ENCODE measurements at places on chromosomes 12 and 14.

DNA sequence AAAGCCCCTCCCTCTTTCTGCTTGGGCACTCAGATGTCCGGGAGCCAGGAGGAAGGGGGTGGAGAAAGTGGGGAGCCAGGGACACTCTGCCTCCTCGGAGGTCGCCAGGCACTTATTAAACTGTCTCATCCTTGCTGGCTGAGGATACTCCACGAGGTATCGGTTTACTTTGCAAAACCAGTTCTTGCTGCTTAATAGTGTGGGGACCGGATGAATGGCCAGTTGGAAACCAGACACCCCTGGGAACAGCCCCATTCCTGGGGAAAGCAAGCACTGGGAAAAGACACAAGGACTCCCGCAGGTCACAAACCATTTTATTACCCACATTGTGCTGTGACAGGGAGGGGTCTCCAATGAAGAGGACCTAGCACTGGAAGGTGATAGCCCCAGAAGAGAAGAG is 34.2 kb downstream of the CCDC88C start:
- no peak for DNase-seq

GRCh38 chr12:28290262-28290661 is 100.0 kb downstream of the CCDC91 start:
- no peak for DNase-seq

GRCh38 chr12:51848841-51849735 is 570 bp upstream of the FIGNL2 start:
- peak; percentile 67 for DNase-seq

DNA sequence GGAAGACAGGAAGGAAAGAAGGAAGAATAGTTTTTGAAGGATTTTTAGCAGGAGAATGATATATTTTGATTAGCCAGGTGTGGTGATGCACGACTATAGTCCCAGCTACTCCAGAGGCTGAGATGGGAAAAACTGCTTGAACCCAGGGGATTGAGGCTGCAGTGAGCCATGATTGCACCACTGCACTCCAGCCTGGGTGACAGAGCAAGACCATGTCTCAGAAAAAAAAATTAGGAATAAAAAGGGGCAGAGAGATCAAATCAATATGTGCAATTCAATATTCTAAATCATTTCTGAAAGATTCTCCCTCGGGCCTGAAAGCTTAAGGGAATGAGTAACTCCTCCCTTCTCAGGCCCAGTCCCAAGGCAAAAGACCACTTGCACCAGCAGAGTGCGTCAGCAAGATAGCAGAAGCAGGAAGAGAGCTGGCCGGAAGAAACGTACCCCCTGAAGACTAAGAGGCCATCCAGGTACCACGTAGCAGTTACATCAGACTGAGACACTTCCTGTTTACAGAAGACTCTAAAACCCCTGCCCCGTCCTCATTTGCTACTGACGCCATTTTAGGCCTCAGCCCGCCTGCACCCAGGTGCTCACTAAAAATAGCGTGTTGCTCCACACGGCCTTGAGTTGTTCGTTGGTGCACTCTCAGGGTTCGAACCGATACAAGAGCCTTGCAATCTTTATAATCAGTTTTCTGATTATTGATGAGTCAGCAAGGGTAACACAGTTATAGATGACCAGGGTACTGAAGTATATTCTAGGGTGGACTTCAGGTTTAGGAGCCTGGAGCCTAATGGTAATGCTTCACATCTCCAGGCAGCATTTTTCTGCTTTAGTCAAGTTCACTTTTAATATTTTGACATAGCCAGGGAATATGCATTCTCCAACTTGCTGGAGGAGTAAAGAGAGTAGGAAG is 57.7 kb upstream of the CSRP2 start:
- DNase-seq: no peak

DNA sequence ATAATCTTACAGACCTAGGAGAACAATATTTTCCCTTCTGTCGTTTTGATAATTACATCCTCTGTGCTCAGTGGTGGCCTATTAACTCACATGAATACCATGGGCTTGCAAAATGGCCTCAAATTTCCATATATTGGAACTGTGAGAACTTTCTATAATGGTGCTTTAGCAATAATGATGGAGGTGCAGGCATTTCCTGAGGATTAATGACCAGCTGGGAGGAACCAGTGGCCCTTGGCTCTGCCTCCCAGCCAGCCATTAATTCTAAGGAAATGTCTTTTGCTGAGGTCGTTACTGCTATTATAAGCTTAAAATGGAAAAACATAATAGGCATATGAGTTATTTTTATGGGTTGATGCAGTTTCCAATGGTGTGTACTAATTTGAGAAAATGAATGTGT is 33.6 kb downstream of the HMGA2 start:
- no peak for DNase-seq

DNA sequence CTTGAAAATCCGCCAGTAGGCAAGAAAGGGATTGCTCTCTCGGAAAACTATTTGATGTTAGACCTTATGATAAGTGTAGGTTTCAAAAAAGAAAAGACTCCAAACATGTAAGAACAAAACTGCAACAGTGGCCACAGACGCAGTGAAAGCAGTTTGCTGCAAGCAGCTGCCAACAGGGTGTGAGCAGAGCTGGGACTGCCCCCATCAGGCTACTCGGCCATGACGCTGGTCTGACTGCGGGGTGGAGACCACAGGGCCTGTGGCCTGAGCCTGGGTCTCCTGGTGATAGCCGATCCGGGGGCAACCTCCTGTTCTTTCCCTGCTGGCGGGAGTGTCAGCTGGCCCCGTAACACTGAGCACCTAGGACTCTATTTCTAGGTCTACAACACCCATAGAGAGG is 63.2 kb downstream of the AMN start:
- DNase-seq: no peak

- no peak for DNase-seq
These were observed 17.6 kb upstream of the FAM181A start for GRCh38 chr14:93909429-93910128.

DNA sequence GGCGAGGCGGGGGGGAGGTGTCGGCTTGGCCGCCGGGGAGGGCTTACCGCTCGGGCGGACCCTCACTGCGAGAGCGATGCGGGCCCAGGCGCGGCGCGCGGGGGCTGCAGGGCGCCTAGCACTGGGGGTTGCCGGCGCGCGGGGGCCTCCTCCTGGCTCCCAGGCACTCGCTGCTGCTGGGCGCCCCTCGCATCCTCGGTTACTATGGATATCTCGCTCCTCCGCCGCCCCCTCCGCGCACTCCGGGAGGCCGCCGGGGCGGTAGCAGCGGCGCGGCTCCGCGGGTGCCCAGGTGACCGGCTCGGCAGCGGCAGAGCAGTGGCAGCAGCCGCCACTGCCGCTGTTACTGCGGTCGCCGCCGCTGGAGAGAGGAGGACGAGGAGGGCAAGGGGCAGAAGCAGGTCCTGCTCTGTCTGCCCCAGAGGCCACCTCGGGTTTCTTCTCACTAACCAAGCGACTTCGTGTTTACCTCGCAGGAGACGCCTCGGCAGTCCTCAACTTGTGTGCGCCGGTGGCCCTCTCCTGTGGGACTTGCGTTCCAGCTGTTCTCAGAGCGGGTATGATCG is 250.1 kb downstream of the APAF1 start:
- peak; percentile 44 for DNase-seq

DNA sequence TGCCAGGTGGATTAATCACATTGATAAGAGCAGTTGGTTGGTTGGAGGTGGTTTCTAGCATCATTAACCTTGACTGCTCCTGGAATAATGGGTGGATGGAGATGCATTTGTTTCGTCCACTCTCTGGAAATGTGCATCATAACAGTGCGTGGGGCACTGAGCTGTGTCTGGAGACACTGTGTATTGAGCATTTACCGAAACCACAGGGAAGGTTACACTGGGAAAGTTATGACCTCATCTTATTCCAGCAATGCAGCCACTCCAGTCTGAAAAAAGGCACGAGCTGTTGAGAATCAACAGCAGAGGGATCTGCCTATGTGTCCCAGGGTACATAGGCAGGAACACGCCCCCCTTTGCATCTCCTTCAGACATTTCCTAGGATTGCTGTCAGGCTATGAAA is 27.2 kb downstream of the RNFT2 start:
- no peak for DNase-seq

GRCh38 chr12:104234926-104235499 is 19.4 kb downstream of the TXNRD1 start:
- DNase-seq: no peak

DNA sequence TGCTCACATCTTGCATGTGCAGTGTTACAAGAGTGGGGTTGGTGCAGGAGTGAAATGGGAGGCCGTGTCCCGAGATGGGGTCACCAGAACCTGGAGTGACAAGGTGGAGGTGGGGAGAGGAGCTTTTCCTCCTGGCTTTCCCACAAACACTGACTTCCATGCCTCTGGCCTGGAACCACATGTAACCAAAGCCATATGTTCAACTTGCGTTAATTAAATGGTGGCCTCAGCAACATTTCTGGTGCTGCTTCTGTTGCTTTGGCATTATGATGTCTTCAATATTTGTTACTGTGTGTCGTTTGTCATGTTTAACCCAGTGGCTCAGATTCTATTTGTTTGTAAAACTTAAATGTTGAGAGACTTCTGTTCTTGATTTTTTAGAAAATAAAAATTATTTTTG is 110.2 kb downstream of the VCPKMT start:
- DNase-seq: no peak

DNA sequence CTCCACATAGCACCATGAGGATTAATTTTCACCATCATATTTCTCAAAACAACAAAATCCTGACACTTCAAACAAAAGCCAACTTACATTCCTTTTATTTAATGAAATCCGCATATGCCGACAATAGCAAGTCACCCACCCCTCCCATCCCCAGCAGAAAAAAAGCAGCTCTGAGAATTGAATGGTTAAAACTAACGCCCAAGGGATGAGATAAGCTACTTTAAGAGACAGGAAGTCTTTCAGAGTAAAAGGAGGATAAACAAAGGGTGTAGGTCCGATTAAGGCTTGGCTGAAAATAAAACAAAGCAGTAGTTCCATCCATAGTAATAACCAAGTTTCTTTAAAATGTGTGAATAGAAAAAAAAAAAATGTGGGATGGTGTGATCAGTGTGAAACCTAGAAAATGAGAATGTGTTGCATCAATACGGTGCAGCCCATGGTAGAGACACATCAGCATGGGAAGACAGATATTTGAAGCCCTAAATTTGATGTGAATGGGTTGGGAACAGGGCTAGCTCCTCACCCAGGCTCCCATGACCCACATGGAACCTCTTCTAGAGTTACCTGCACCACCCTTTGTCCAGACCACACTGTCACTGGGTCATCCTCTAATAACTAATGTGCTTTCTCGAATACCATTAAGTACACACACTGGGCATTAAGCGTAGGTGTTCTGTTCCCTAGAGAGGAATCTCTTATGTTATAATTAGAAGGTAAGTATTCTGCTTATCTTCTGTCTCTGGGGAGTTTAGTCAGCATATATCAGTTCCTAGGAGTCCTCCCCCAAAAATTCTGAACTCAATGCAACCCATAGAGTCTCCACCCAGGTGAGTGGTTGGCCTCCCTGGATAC is 31.7 kb downstream of the RTRAF start:
- DNase-seq: no peak
